ENCODE measurements at places on chromosomes 3 and 15.
A peak's percentile ranks its signal among the peaks of the same experiment; 100 is the strongest.

DNA sequence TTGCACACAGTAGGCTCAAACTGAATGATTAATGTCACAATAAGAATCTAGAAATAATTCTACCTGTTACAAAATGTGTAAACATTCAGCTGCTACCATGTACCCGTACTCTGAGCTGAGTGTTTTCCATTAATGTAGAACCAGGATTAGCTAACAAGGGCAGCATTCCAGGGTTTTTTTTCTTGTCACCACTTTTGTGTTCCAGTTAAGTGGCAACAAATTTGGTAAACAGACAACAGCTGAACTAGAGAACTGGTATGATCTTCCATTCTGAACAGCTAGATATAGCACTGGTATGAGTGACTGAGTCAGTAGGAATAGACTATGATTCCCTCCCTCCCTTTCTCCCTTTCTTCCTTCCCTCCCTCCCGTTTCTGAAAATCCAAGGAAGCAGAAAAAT lies 229.4 kb downstream of the CD47 start:
- no peak for DNase-seq

- no peak for DNase-seq
Measured at GRCh38 chr3:169610888-169611291, 52.6 kb downstream of the MECOM start.

DNA sequence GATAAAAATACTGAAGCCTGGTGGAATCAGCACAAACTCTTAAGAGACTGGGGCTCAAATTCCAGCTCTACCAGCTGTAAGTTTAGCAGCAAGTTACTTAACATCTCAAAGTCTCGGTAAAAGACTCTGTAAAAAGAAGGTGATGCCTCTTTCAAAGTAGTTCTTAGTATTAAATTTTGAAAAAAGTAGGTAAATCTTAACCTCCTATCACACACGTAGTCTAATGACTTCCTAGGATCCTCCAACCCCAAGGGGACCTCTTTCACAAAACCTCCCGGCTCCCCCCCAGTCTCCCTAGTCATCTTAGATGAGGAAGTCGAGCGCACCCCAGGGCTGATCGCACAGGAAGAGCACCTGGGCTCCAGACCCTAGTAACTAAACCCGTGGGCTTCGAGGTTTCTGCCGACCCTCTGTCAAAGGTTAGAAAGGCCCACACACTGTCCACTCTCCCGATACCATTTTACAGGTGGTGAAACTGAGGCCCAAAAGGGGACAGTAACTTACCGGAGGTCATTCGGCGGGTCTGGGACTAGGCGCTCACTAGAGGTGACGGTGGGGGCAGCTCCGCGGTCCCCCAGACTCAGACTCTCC lies 427 bp downstream of the MBD4 start:
- DNase-seq, result peak; percentile 21

- no peak for DNase-seq
Measured at GRCh38 chr3:195219351-195220230, 51.4 kb downstream of the XXYLT1 start.

DNA sequence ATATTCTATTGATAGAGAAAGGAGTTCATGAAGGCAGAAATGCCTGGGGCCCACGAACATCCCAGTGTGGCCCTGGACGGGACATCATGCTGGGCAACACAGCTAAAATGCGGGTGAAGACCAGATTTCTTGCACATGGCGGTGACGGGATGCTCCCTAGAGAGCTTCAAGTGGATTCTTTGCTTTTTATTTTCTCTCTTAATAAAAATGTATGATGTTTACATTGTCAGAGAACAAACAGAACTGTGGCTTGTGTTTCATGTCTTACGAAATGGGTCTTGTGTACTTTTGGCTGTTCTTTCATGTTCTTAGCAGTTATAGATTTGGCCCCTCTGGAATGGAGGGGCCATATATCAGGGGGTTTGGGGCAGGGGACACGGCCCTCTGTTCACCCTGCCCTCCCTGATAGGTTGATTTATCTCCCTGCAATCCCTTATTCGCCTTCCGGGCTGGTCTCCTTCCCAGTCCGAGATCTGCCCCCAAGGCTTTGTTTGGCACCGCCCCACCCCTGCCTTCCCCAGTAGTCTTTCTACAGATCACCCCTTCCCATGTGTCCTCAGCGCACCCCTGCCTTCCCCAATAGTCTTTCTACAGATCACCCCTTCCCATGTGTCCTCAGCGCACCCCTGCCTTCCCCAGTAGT lies 68.7 kb upstream of the CGNL1 start:
- DNase-seq, result no peak

- DNase-seq, result no peak
Measured at GRCh38 chr15:94239474-94239873, 8.1 kb downstream of the MCTP2 start.

- DNase-seq, result no peak
Measured at GRCh38 chr3:193971261-193971751, 164.6 kb upstream of the HES1 start.

- DNase-seq, result no peak
Measured at GRCh38 chr3:160987982-160988964, 116.9 kb downstream of the B3GALNT1 start.

DNA sequence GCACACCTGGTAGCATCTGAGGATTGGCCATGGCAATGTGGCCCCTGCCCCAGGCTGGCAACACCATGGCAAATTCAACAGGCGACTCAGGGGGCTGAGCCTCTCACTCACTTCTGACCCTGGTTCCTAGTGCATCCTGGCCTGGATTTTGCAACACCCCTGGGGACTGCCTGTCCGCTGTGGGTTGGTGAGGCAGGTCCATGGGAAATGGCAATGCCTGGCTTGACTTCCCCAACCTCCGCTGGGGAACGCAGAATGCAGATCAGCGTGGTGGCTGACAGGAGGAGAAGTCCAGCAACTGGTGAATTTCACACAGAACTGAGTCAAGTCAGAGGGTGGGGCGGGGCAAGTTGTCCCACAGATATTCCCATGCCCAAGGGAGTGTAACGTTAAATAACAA lies 3.9 kb upstream of the PSTPIP1 start:
- DNase-seq, result no peak

- no peak for DNase-seq
Measured at GRCh38 chr3:172315401-172316091, 132.7 kb downstream of the GHSR start.

DNA sequence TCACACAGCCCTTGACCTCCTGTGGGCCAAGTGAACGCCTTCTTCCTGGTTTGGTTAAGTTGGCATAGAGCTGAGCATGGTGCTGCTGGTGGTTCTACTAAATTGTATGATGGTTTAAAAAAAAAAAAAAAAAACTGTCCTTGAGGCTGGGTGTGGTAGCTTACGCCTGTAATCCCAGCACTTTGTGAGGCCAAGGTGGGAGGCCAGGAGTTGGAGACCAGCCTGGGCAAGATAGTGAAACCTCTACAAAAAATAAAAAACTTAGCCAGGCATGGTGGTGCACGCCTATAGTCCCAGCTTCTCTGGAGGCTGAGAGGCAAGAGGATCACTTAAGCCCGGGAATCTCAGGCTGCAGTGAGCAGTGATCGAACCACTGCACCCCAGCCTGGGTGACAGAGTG lies 58.9 kb upstream of the FLNB start:
- no peak for DNase-seq

GRCh38 chr15:97014001-97014400 lies 683.5 kb downstream of the NR2F2 start:
- DNase-seq, result no peak

- DNase-seq, result no peak
Measured at GRCh38 chr3:21132896-21133295, 618.1 kb downstream of the ZNF385D start.

- no peak for DNase-seq
Measured at GRCh38 chr15:63722204-63722808, 111.4 kb downstream of the HERC1 start.

- DNase-seq, result no peak
Measured at GRCh38 chr3:171959532-171960089, 79.8 kb upstream of the FNDC3B start.

DNA sequence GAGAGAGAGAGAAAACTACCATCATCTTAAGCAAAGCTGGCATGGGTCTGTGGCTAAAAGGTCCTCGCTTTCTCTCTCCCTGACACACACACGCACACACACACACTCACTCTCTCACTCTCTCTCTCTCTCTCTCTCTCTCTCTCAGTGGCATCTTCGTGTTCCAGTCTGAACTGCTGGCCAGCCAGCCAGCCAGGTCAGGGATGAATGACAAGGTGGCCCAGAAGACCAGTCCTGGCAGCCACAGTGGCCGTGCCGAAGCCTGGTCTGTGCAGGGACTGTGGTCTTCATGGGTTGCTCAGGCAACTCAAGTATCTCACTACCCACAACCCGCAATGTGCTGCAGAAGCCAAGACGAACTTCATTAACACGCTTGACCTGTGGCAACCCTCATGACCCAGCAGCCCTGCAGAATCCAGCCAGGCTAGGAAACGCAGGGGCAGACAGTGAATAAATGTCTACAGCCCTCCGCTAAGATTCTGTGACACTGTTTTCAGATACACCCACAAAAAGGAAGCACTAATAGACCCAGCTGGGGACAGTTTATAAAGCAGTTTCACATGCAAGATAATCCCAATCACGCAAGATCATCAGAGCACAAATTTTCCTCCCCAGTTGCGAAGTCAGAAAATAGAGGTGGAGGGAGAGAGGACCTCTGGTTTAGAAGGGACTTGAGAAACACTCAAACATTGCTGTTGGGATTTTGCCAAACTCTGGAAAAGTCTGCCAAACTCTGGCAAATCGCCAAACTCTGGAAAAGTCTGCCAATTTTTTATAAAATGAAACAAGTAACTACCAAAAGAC lies 66.4 kb downstream of the XXYLT1 start:
- DNase-seq, result no peak

DNA sequence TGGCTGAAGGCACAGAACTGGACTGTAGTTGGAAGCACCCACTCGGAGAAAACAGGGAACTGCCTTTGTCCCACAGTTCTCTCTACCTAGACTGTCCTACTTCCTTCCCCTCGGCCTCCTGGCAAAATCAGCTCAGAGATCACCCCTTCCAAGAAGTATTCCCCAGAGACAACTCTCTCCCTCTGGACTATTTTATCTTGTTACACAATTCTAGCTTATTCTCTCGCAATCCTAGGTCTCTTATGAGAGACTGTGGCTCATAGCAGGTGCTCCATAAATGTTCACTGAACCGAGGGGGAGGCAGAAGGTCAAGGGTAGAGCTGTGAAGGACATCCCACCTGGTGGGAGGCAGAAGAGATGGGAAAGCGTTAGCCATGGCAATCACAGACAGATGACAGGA lies 10.6 kb downstream of the HEG1 start:
- no peak for DNase-seq

- no peak for DNase-seq
Measured at GRCh38 chr3:126913524-126913923, 69.4 kb upstream of the PLXNA1 start.

GRCh38 chr3:195032106-195032759 lies 238.7 kb downstream of the XXYLT1 start:
- DNase-seq, result no peak

GRCh38 chr15:83278191-83278590 lies 6.3 kb downstream of the BNC1 start:
- DNase-seq, result no peak

- no peak for DNase-seq
Measured at GRCh38 chr3:14200841-14201240, 22.2 kb downstream of the LSM3 start.

DNA sequence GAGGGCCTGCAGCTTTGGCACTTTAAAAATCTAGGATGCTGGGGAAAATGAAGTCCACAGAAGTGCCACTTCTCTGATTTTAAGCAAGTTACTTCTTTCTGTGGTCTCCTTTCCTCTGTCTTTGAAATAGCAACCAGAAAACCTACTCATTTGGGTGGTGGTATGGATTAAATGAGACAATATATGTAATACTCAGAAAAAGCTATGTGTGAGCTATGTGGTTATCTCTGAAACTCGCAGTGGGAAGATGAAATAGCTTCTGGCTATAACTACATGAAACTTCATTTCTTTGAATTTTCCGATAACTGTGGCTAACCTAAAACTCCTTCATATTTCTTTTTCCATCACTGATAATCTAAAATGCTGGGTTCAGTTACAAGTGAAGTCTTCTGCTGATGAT lies 368.9 kb downstream of the CLSTN2 start:
- no peak for DNase-seq

DNA sequence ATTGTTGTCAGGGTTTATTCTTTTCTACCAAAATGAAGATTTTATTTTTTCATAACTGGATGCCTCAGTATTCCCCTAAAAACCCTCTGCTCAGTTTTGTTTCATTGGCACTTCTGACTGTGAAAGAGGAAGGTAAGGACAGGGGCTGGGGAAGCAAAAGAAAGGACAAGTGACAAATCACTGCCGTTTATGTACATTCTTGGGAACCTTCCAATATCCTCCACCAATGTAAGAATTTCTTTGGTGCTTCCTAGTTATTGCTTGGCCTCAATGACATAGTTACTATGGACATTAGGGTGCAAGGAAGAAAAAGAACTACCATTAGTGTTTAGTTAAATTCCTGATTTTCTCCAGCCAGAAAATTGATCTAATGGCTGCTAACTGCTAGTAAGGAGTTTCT lies 131.0 kb upstream of the C15orf61 start:
- no peak for DNase-seq

GRCh38 chr15:100112061-100112420 lies 229.7 kb downstream of the ADAMTS17 start:
- no peak for DNase-seq

DNA sequence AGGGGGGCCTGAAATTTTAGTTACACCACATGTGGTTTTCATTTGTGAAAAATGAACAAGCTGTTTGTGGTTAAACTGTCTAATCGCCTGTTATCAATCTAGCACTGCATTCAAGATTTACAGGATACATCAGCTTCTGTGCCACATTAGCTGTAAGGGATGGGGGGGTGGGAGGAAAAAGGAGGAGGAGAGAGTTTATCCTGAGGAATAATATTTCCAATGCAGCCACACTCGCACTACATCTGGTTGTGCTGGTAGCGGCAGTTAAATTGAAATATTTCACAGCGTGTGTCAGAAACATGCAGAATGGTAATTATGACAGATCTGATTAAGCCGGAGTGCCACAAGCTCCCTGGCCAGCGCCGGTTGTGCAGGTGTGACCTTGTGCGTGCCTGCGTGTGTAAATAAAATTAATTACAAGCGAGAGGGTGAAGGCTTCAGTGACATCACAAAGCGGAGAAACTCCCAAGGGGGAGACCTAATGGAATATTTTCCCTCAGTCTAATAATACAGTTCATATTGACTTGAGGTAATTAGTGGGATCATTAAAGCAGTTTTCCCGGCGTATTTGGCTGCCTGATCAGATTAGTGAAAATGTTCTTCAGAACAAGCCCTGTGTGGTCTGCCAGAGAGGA lies 55.5 kb downstream of the SATB1 start:
- DNase-seq, result no peak

GRCh38 chr3:143295201-143296080 lies 175.9 kb downstream of the CHST2 start:
- DNase-seq, result no peak

- DNase-seq, result no peak
Measured at GRCh38 chr3:114005481-114005880, 50.8 kb downstream of the CCDC191 start.

DNA sequence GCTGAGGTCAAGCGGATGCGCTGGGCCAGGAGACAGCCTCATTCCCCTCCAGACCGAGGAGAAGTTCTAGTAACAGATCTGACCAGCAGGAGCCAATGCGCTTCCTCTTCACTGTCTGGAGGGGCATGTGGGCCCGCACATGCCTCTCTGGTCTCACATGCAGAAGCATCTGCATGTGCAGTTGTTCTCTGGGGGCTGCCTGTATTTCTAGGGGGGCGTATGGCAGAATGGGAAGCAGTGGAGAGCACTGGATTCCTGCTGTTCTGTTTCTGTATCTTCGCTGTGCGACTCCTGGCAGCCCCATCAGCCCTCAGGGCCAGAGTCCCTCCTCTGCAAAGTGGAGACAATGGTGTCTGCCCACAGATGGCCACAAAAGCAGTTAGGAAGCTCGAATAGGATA lies 170.4 kb upstream of the IQSEC1 start:
- no peak for DNase-seq

- DNase-seq, result no peak
Measured at GRCh38 chr3:67109651-67110204, 111.6 kb downstream of the KBTBD8 start.
